Activated CD8-positive, alpha-beta T cell treated with anti-CD3 and anti-CD28 coated beads for 36 hours (primary cell): ENCODE measurements at places on chromosomes 2 and 18.

DNA sequence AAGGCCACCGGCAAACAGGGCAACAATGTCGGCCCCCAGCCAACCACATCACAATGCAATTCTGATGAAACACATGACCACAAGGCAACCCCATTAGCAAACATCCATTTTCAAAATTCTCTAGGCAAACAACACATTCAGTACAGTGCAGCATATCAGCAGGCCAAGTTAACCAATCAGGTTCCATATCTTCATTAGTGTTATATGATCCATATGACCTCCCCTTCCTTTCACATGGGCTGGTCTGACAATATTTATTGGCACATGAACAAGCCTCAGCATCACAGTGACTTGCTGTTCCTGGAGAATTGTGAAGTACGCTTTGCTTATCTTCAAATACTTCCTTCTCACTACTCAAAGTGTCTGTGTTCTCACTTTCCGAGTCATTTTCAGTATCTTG lies 19.8 kb downstream of the RNF103 start:
- no peak for DNase-seq

DNA sequence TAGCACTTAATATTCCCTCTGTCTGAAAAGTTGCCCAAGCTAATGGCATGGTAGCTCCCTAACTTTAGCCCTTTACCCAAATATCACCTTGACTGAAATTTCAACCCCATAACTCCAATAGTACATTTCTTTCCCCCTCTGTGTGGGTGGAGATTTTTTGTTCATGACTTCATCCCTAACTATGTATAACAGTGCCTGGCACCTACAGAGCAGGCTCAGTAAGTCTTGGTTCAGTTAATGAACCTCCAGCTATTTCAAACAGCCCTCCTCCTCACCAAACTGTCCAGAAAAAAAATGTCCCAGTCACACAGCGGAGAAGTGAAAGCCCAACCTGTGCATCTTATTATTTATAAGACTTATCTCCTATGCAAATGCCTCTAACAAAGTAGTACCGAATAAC lies 18.6 kb downstream of the BUB1 start:
- DNase-seq, result no peak

DNA sequence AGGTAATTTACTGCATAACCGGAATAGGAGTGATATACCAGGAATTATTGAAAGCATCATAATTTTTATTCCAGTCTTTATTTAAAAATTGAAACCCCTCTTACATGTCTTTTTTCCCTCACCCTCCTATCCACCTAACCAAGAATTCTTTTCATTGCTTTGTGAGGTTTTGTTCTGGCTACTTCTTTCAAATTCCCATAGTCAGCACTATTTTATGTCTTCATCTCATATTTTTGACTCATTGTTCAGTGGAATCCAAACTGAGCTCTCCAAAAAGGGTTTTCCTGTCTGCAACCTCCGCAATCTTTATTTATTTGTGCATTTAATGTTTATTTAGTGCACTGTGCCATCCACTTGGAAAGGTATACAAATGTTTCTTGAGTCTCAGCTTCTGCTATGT lies 128.5 kb downstream of the DOK6 start:
- no peak for DNase-seq

GRCh38 chr18:23493654-23494053 lies 9.7 kb upstream of the RMC1 start:
- no peak for DNase-seq
